ENCODE measurements at places on chromosomes 4 and X. TPM values are rescaled to one million over a fixed set of nuclear protein-coding genes. Genes with fewer than 3 reads are reported as not detected.

DNA sequence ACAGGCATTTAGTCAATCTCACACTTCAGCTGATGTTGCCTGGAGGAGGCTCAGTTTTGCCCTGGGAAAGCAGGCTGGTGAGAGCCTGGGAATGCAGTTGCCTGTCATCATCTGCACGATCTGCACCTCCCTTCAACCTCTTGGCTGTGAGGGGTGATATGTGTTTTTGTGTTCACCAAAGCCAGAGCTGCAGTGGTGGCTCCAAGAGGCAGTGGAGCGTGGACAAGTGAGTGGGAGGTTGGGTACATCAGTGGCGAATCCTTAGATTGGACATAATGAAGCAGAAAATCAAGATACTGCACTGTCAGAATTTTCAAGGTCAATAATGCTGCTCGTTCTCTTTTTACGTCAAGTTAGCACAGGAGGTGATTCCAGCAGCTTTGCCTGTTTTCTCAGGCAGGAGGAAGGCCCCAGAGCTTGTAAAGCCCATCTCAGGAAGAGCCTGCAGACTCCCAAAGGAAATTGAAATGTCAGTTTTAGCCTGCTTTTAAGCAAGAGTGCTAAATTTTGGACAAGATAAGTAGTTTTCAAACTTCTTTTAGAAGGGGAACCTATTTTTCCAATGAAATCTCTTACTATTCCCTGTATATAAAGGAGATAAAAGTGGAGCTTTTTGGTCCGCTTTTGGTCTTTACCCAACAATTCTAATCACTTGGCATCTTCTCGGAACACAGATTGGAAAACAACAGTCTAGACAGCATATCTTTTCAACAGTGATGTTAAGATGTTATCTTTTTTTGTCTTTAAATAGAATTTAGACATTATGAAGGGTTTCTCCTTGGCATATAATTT lies 92.8 kb downstream of the FRAS1 start:
- DNase-seq, result no peak

Gene MAGEA1
- total RNA-seq, result not detected

GRCh38 chr4:122884499-122884898 lies 37.9 kb downstream of the NUDT6 start:
- no peak for DNase-seq

GRCh38 chr4:189497516-189497915 lies 443.2 kb upstream of the FRG1 start:
- DNase-seq, result no peak

Gene PABPC1L2A
- total RNA-seq, result not detected

- peak; percentile 14 for DNase-seq
Observed at GRCh38 chrX:3346501-3347259, at the start of gene MXRA5. MXRA5 (minus strand) TSS chrX:3346652; CDS start chrX:3343833, 2,819 bp downstream.

Gene TMSB15C
- 15.5 TPM for total RNA-seq

- no peak for DNase-seq
Observed at GRCh38 chr4:123568936-123569335, 172.3 kb downstream of the SPRY1 start.

Gene CENPVL3
- total RNA-seq, result 5.4 TPM

Gene ATP1B4
- not detected for total RNA-seq

- no peak for DNase-seq
Observed at GRCh38 chr4:185774845-185775680, 36.9 kb downstream of the SORBS2 start.

Gene FREM3
- total RNA-seq, result not detected

DNA sequence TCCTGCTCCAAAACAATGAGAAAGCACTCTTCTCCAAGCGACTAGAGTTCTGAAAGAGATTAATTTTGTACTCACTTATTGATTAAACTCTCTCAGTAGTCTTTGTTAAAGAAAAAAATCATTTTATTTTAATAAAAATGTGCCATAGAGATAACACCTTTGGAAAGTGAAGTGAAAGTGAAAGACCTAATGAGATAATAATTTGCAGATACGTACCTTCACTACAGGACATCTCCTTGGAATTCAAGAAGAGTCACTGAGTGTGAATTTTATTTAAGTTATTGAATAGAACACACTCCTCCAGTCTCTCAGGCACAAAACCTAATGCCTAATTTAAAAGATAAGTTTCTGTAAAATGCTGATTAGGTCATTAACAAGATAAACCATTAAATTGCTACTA lies 1070.6 kb upstream of the GRID2 start:
- no peak for DNase-seq

- no peak for DNase-seq
Observed at GRCh38 chr4:7279902-7280301, 87.6 kb downstream of the SORCS2 start.

Gene SLC26A1
- total RNA-seq, result 2.6 TPM

GRCh38 chr4:77310931-77311330 lies 153.9 kb downstream of the CCNG2 start:
- DNase-seq, result no peak

Gene STBD1
- 1.9 TPM for total RNA-seq

- DNase-seq, result no peak
Observed at GRCh38 chr4:182856862-182857261, 60.3 kb downstream of the DCTD start.

- no peak for DNase-seq
Observed at GRCh38 chrX:23194885-23195554, 139.6 kb upstream of the PTCHD1 start.

DNA sequence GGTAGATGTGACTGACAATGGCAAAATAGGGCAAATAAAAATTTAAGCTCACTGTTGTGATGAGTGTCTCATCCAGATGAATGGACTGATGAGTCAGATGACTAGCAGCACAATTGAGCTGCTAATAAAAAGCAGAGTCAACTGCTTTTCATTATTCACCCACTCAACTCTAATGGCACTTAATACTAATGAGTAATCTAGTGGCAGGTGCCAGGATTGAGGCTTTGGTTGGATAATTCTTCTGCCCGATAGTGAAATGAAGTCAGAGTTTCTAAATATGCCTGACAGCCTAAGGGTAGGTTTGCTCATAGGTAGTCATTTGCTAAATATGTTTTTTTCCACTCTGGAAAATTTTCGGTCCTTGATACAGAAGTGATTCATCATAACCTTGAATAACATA lies 10.4 kb downstream of the OGT start:
- no peak for DNase-seq

DNA sequence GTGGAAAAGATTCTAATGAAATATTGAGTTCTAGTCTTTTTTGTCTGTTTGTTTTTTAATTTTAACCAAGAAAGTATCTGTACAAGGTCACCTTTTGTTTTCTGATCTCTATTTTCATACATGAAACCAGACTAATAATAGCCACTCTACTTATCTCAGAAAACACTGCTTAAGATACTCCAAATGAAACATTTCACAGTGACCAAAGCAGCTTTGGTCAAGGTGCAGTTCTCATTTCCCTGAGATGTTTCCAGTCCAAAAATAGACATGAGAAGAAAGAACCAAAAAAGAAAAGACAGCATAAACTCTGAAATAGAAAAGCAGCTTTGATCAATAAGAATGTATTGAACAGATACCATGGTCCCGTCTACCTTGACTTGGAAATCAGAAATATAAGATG lies 782.8 kb downstream of the RAB28 start:
- DNase-seq, result no peak

Gene HGFAC
- 6.7 TPM for total RNA-seq

DNA sequence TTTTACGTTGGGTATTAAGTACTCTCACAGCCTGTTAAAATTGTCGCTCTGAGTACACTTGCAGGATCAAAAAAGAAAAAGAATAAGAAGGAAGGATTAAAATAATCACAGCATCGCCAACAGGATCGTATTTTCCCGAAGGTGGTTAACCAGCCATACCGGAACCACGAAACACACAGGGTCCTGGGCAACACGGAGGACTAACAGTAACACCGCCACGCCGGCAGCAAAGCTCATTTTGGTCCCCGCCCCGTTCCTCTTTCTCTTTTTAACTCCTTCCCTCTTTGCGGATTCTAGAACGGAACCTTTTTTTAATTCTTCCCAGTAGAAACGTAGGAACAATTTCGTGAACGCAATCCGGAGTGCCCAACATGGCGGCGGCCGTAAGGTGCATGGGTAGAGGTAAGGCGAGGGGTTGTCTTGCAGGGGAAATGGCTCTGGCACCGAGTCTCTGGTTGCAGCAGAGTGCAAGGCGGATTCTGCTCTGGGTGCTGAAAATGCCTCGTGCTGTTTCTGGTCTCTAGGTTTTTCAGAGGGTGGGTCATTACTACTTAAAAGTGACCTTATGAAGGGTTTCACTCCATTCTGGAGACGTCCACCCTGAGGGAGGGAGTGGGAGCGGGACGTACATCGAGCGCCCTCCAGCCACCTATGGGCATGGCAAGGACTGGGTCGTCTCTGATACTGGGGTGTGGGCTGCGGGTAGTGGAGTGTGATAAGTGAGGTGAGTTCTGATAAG lies at the start of gene MRPL1:
TSS of gene MRPL1 (plus strand) at position 353 of the 739 bp plus-strand sequence. CDS start at position 372, 19 bp downstream.
- DNase-seq, result peak; percentile 51

Gene XK
- 1.1 TPM for total RNA-seq

Gene TCEAL1
- 18.9 TPM for total RNA-seq

DNA sequence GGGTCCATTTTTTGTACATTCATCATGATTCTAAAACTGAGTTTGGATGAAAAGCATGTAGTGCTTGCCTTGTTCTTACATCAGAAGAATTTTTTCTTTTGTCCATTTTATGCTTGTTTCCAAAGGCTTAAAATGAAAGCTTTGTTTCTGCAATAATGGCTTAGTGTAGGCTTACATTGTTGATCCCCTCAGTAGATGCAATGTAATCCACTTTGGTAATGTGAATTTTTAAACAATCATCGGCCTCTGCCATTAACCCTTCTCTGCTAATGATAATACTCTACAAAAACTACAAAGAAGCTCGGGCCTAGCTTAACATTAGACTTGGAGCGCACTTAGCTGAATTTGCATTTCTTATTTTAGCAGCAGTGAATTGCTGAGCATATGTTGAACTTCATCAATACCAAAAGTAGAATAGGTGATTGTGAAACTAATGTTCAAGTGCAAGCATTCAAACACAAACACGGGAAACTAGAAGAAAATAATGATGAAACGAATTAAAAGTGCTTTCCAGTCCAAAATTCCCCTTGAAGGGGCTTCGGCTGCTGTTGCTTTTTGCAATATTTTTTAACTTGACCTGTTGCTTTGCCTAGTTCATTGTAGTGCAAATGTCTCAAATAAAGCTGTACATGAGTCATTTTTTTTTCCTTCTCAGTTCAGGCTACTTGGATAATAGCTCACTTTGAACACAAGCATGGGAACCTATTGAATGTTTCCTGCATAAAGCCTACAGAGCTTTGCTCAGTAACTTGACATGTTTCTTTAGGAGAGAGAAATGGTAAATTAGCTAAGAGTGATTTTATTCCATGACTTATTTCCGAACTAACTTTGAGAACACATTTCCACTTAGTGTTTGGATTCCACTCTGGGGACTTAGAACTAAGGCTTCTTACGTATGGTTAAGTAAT lies 66.5 kb downstream of the SLIT2 start:
- no peak for DNase-seq

GRCh38 chr4:71857713-71858451 lies 74.0 kb upstream of the GC start:
- peak; percentile 13 for DNase-seq
